Stimulated activated CD8-positive, alpha-beta memory T cell treated with anti-CD3 and anti-CD28 coated beads, Interleukin-2, amount 100 ng/mL, for 1 hour (primary cell): ENCODE measurements at places on chromosomes 12 and 14.

- DNase-seq: no peak
Measured at GRCh38 chr12:116333402-116333801, 55.9 kb upstream of the MED13L start.

- DNase-seq: no peak
Measured at GRCh38 chr12:66203820-66204219, 14.8 kb downstream of the IRAK3 start.

- DNase-seq: no peak
Measured at GRCh38 chr12:52200781-52201450, 9.1 kb upstream of the KRT80 start.

DNA sequence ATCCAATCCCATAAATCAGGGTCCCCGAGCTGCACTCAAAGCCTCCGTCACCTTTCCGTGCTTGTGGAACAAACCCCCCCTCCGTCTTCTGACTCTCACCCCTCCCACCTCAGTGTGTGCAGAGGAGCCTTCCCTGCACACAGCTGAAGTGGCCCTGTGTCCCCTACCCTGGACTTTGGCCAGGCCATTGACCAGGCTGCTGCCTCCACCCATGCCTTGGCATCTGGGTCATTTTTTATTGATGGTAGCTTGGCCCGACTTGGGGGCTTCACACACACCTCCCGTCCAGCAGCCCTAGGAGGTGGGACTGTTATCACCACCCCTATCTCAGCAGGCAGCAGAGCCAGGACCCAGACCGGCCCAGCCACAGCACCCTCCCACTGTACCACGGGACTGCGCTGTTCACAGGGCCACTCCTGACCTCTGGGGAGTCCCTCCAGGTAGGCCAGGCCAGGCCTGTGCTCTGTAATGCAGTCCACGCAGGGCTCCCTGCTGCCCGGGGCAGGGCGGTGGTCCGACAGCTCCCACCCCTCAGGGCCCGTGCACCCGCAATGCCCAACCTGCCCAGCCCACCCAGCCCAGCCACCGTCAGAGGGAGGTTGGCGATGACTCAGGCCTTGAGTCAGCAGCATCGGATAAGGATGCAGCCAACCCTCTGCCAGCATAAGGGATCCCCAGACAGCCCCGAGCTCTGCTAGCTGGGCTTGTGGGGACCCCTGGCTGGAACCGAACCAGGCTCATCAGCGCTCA is 9.2 kb upstream of the INF2 start:
- no peak for DNase-seq

DNA sequence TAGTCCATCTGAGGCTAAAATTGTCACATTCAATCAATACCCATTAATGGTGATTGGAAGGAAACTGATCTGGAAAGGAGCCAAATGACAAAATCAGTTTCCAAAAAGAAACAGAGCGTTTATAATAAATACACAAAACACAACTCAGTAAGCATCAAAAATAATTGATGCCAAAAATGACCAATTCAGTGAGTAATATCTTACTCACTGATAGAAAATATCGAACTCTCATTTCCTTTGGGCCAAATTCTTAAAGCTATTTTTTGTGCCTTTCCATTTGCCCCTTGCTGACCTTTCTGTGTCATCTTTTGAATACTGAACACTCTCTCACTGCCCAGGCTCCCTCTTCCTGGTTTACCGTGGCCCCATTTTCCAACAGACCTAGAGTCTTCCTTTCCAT is 22.5 kb upstream of the ATP2B1 start:
- no peak for DNase-seq

DNA sequence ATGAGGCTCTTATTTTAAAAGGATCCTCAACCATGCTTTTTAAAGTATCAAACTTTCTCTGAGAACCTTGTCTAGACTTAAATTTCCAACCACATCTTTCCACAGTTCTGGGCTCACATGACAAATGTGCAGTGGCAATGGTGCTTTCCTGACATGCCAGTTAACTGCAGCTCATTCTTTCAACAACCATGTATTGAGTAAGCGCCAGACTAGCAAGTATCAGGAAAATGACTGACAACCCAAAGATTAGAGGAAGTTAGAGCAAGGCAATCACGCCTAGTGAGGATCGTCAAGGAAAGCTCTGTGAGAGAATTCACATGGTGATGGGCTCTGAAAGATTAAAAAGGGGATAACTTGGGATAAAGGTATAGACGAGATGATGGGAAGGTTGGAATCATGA is 35.8 kb downstream of the FLVCR2 start:
- no peak for DNase-seq

DNA sequence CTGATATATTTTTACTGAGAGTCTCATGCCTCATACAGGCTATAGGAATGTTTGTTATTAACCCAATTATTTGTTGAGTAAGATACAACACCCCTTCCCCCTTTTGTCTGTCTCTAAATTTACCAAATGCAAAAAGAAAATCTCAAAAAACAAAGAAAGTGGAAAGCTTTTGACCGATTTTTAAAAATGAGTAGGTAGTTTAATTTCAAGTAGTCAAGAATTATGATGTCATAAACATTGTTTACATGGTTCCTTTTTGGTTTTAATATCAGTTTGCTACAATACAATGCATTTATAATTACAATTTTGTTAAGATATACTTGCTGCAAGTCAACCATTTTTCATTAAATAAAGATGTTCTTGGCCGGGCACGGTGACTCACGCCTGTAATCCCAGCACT is 84.7 kb upstream of the HMGA2 start:
- DNase-seq: no peak
